ENCODE measurements at places on chromosomes 12 and 14.
A peak's percentile ranks its signal among the peaks of the same experiment; 100 is the strongest.

DNA sequence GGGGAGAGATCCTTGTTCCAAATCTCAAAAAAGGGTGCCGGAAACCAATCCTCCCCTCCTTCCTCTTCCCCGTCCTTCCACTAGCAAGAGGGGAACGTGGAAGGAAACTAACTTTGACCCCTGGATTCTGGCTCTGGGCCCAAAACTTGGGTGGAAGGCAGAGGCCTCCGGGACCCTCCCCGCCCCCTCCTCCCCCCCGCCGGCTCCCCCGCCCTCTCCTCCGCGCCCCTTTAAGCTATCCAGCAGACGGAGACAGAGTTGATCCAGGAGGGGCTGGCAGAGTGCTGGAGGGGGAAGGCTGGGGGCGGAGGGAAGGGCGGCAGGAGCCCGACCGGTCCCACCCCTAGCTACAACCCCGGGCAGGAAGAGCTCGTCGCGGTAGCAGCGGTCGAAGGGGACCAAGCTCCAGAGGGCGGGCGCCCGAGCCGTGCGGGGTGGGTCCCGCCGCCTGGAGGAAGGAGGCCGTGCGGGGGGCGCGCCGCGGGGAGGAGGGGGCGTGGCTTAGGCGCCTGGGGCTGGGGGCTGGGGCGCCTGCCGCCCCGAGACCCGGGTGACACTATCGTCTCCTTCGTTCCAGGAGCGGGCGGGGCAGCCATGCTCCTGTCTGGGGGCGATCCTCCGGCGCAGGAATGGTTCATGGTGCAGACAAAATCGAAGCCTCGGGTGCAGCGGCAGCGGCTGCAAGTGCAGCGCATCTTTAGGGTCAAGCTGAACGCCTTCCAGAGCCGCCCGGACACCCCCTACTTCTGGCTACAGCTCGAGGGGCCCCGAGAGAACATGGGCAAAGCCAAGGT, at the start of gene NYNRIN:
Gene NYNRIN (plus strand): TSS at position 351 of the 794 bp plus-strand sequence. CDS start 244 bp downstream, at position 595.
- DNase-seq: peak; percentile 56

DNA sequence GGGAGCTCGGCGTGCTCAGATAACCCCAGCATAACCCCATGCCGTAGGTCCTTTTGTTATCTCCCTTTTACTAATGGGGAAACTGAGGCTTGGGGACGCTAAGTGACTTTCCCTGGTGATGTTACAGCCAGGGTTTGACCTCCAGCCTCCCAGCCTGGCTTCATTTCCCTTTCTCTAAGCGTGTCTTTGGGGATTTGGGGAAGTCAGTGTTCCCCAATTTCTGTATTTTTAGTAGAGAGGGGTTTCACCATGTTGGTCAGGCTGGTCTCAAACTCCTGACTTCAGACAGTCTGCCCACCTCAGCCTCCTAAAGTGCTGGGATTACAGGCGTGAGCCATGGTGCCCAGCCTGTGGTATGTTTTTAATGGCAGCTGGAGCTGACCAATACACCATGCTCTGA, 85.4 kb downstream of the PHETA1 start:
- DNase-seq: no peak

DNA sequence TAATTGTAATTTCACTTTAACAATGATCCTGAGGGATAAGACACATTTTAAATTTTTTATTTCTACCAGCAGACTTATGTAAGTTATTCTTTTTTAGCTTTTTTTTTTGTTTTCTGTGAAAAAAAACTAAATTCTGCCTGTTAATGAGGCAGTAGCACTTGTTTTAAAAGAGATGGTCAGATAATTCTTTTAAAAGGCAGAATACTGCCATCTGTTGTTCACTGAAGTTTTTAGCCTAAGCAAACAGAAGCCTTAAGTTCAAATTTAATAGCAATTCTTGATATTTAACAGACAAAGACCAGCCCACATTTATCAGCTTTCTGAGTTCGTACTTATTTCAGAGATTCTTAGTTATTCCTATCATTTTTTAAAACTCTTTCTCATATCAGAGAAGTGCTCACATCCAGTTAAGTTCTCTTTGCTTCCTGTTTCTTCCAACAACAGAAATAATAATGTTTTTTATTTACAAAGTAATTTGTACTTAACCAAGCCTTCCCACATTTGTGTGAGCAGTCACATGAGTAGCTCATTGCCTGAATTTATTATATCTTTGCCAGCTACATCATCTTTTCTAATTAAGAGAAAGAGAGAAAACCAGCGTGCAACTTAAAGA, 93.4 kb upstream of the SLCO1C1 start:
- peak; percentile 58 for DNase-seq

GRCh38 chr14:40004871-40005500, 572.8 kb upstream of the FBXO33 start:
- DNase-seq: no peak

- DNase-seq: no peak
Measured at GRCh38 chr14:34935488-34935887, 47.3 kb upstream of the SRP54 start.

DNA sequence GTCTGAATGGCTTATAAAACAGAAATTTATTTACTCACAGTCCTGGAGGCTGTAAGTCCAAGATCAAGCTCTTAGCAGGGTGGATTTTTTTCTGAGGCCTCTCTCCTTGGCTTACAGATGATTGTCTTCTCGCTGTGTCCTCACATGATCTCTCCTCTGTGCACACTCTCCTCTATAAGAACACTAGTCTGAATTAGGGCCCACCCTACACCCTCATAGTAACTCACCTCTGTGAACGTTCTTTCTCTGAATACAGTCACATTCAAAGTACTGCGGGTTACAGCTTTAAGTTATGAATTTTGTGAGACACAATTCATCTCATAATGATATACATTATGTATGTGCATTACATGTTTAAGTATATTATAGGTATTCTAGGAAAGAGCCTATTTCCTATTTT, 135.7 kb upstream of the ATXN7L3B start:
- no peak for DNase-seq

DNA sequence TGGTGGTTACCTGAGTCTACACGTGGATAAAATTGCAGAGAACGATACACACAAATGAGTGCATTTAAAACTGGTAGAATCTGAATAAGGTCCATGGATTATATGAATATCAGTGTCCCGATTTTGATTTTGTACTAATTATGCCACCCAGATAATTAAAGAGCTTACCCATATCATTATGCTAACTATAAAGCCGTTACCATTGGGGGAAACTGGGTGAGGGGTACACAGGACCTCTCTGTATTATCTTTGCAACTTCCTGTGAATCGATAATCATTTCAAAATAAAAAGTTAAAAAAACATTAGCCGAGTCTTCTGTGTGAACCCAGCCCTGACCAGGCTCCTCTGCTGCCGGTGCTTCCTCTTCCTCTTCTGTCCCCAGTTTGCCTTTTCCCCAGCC, 107.1 kb downstream of the SMOC1 start:
- DNase-seq: no peak

- peak; percentile 23 for DNase-seq
Measured at GRCh38 chr14:95431199-95432143, 85.0 kb downstream of the SYNE3 start.

GRCh38 chr14:41899416-41899815, 292.7 kb downstream of the LRFN5 start:
- DNase-seq: peak; percentile 3

DNA sequence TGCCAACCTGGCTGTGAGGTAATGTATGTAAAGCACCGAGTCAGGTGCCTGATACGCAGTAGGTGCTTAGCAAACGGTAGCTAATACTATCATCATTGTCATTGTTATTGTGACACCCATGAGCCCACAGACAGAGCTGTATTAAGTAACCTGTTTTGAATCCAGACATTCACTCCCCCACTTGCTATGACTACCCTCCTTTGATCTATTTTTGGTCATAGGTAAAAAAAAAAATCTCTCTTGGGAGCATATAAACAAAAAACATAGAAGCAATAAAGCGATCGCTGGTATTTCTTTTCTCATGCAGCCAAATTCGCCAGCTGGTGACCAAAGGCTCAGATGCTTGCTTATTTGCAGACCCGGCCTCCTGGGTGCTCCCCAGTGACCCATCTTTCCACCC, 330.2 kb downstream of the DPF3 start:
- no peak for DNase-seq

DNA sequence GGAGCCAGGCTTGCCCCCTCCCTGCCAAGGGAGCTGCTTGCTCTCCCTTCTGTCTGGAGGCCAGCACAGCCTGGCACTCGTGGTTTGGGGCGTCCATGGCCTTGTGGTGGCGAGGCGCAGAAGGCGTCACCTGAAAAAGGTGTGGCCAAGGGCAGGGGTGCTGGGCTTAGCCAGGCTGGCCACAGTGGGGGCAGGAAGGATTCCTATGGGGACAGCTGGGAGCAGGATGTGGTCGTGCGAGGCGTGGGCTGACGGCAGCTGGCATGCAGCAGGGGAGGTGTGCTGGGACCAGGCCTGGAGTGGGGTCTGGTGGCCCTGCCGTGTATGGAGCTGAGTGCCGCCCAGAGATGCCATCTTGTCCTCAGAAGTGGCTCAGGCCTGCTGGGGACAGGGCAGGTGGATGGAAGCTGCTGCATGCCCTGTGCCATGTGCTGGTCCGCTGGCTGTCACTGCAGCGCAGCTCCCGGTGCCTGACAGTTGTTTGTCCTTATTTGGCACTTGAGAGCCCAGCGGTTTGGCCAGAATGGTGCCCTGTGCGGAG, 30.0 kb downstream of the SH2B3 start:
- no peak for DNase-seq

DNA sequence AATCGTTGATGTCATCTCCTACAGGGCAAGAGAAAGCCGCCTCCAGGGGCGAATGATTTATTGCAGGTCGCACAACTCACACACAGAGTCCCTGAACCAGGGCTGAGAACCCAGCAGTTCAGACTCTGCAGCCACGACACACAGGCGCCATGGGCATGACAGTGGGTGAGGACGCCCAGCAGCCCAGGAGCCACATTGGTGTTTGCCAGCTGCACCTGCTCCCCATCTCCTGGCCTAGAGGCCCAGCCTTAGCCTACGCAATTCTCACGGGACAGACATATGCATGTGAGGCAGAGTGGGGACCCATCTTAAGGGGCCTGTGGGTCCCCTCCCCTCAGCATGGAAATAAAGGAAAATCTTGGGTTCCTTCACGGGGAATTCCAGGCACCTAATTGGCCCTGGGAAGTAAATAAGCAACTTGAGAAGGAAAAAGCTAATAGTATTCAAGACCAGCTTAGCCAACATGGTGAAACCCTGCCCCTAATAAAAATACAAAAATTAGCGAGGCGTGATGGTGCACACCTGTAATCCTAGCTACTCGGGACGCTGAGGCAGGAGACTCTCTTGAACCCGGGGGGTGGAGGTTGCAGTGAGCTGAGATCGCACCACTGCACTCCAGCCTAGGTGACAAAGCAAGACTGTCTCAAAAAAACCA, 69.3 kb downstream of the RIMBP2 start:
- no peak for DNase-seq

DNA sequence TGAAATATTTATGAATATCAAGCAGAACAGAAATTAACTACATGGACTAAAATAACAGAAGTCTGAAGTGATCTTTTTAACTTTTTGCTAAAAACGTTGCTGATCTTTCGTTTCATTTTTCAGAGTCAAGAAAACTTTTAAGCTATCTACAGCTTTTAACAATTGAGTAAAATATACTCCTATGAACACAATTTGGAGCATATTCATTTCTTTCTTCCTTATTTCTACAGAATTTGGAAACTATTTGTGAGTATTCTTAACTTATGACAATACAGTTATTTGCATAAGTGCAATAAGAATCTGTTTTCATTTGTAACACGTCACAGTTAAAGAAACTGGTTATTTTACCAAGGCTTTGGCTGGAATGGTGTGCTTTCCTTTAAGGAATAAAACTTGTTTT, 21.0 kb upstream of the B4GALNT1 start:
- DNase-seq: no peak

DNA sequence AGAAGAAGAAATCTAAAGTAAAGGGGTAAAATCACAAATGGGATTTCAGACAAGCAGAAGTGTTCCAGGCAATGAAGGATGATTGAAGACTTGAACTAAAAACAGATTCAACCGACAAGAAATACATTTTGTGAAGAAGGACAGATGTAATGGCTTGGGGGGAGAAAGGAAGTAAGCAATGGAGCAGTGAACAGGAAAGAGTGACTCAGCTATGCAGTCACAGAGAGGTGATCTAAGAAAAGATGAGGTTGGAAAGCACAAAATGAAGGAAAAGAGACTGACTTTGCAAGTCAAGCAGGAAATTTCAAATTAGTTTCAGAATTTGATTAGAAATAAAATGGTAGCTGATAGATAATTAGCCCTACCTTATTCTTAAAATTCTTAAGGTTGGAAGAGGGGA, 66.5 kb downstream of the PUS7L start:
- peak; percentile 17 for DNase-seq

- DNase-seq: no peak
Measured at GRCh38 chr14:28765831-28766468, 637 bp upstream of the FOXG1 start.

DNA sequence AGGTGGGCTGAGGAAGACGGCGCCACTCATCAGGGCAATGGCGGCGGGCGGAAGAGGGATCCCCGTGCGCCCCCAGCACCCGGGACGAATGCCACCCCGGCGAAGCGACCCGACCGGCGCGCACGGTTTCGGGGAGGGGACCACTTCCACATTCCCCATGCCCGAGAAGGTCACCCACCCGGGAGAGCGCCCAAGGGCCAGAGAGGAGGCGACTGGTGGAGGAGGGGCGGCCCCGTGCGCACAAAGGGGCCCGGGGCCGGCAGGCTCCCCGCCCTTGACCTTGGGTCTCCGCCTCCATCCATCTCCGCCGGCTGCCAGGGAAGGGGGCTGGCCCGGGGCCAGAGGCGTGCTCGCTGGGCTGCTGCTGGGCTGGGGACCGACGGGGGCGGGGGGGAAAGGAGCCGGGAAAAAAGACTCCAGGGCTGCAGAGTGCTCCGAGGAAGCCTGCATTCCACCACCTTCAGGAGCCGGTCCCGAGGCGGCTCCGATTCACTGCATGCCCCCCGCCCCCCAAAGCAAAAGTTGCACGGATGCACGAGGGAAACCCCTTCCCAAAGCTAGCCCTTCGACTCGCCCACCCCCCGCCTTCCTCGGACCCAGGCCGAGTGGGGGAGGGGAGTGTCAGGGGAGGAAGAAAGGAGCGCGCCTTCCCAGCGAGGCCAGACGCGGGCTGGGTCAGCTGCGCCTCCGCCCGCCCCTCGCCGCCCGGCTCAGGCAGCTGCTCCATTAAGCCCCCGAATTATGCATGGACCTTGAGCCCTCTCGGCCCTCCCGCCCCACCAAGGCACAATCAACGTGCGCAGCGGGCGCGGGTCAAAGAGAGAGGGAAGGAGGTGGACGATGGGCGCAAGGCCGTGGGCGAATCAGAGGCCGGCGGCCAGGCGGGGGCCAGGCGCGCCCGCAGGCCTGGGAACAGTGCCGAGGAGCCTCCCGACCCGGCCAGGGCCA, 26.2 kb downstream of the BCL11B start:
- DNase-seq: no peak

GRCh38 chr14:30252783-30253674, 305.9 kb upstream of the G2E3 start:
- no peak for DNase-seq

DNA sequence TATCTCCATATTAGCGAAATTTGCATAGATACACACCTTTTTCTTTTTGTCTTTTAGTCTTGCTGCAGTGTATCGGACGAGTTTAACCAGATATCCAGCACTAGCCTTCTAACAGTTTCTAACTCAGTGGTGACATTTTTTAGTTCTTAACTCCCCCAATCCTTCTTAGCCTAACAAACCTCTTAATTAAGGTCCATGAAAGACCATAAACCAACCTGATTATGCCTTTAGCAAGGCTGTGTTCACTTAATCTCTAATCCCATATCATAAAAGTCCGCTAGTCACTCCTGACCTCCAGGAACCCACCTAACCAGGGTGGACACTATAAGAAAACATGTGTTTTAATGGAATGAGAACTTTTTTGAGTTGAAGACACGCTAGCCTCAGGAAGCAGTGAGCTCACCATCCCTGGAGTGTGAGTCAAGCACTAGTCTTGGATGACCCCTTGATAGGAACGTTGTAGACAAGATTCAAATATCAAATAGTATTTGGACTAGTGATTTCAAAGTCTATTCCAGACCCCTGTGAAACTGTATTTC, 9.5 kb downstream of the CDKN1B start:
- DNase-seq: peak; percentile 75

- no peak for DNase-seq
Measured at GRCh38 chr12:96247563-96247962, 53.4 kb downstream of the ELK3 start.

Data from fibroblast of villous mesenchyme (primary cell).